ENCODE measurements at places on chromosomes 6 and 20.
A peak's percentile ranks its signal among the peaks of the same experiment; 100 is the strongest.

GRCh38 chr6:29504961-29505360 is 17.2 kb upstream of the MAS1L start:
- peak; percentile 13 for DNase-seq

GRCh38 chr6:96391776-96392360 is 129.7 kb upstream of the UFL1 start:
- peak; percentile 52 for DNase-seq

- DNase-seq, result no peak
Measured at GRCh38 chr6:145309842-145310535, 425.3 kb downstream of the EPM2A start.

GRCh38 chr20:4666001-4666479 is 55.7 kb upstream of the PRND start:
- peak; percentile 31 for DNase-seq

- DNase-seq, result no peak
Measured at GRCh38 chr20:24637087-24637486, 167.7 kb downstream of the SYNDIG1 start.

DNA sequence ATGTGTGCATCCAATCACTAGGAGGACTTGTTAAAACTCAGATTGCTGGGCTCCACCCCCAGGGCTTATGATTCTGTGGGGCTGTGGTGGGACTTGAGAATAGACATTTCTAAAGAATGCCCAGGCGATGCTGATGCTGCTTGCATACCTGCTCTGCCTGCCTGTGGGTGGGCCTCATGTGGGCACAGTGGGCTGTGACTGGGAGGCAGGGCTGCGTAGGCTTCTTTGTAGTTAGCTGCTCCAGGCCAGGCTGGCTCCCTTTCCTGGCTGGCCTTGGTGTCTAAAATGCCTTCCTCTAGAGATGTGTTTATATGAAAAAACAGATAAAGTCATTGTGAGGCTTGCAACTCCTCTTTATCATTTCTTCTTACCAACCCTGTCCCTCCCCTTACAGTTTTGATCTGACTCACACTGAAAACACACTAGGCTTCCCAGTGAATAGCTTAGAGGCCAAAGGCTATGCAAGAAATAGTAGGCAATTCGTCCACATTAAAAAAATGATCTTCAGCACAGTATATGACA is 495.5 kb upstream of the MAP3K7 start:
- DNase-seq, result no peak

GRCh38 chr6:47396401-47397069 is 81.1 kb upstream of the CD2AP start:
- no peak for DNase-seq

- DNase-seq, result no peak
Measured at GRCh38 chr20:38353316-38353715, 7.0 kb downstream of the LBP start.

DNA sequence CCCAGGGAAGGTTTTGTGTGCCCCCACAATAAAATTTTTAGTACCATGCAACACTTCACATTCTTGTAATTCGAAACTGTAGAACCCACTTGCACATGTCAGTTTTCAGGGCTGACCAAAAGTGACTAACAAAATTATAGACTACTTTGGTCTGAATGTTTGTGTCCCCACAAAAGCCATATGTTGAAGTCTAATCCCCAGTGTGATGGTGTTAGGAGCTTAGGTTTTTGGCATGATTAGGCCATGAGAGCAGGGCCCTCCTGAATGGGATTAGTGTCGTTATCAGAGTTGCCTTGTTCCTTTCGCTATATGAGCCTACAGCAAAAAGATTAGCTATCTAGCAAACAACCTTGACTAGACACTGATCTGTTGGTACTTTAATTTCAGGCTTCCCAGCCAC is 49.0 kb upstream of the TENT5A start:
- DNase-seq, result no peak

GRCh38 chr6:136226027-136226673 is 24.0 kb downstream of the MTFR2 start:
- peak; percentile 66 for DNase-seq

GRCh38 chr6:108492131-108492766 is 68.5 kb upstream of the FOXO3 start:
- peak; percentile 64 for DNase-seq

Data from HT-29 (cell line).